Esophagus mucosa (tissue), 1 donor: ENCODE measurements at places on chromosomes 13 and 19. TPM values are rescaled to one million over a fixed set of nuclear protein-coding genes. Genes with fewer than 3 reads are reported as not detected.

GRCh38 chr13:60286707-60287106 lies 110.3 kb upstream of the TDRD3 start:
- no peak for ATAC-seq

GRCh38 chr13:66378894-66379293 lies 851.2 kb downstream of the PCDH9 start:
- no peak for ATAC-seq

- ATAC-seq: no peak
These were observed 691 bp upstream of the OLFM2 start for GRCh38 chr19:9937001-9937411.

DNA sequence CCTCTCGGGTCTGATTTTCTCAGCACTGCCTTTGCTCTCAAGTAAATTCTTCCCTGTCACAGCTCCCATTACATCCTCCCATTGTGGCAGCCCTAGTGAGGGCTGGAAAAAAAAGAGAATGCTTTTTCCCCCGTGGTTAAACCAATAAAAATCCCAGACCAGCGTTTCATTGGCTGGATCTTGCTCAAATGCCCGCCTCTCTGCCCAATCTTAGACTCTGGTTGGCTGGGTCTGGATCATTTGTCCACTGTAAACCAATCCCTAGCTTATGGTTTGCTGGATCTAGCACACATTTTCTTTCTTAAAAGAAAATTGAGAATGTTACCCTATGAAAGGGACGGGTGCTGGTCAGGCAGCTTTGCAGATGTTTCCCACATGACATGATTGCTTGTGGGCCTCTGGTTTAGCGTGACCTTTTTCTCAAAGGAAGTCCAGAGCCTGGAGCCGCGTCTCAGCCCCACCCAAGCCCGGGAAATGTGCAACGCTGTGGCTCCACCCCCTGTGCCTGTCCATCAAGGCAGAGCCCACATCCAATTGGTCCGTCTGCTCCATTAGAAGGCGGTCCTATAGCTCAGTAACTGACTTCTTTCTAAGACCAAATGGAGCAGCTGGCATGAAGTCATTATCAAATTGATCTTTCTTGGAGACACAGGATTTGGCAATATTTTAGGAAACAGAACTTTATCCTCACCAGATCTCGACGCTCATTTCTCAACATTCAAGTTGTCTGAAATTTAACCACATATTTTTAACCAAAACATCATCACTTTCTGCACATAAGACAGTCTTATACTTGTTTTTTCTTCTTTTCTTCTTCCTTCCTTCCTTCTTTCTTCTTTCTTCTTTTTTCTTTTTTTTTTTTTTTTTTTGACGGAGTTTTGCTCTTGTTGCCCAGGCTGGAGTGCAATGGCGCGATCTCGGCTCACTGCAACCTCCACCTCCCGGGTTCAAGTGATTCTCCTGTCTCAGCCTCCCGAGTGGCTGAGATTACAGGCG lies 2.6 kb upstream of the MCEMP1 start:
- peak; percentile 77 for ATAC-seq

- peak; percentile 5 for ATAC-seq
These were observed 12.5 kb upstream of the ASF1B start for GRCh38 chr19:14148751-14149410.

- no peak for ATAC-seq
These were observed 5.1 kb downstream of the DNMT1 start for GRCh38 chr19:10189616-10190015.

DNA sequence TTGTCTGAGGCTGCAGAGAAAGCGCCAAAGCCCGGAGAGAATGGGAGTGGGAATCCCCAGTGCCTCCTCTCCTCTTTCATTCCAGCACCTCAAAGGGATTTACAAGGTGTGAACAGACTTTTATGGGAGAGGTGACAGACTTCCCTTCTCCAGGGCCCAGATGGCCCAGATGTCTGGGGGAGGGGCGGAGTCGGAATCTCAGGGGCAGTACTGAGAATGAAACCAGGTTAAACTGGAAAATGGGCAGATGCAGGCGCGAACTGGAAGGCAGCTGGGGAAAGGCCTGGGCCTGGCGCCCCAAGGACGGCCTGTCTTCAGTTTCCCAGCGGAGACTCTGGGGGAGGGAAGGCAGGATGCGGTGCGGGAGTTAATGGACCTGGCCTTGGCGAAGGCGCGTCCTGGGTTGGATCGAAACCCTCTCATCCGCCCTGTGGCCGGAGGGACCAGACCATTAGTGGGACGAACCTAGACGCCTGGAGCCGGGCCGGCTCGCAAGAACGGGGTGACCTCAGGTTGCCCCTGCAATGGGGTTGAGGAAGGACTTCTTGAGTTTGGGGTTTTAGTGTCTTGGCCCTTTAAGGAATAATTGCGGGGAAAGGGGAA lies 592 bp upstream of the TRIP10 start:
- ATAC-seq: no peak

DNA sequence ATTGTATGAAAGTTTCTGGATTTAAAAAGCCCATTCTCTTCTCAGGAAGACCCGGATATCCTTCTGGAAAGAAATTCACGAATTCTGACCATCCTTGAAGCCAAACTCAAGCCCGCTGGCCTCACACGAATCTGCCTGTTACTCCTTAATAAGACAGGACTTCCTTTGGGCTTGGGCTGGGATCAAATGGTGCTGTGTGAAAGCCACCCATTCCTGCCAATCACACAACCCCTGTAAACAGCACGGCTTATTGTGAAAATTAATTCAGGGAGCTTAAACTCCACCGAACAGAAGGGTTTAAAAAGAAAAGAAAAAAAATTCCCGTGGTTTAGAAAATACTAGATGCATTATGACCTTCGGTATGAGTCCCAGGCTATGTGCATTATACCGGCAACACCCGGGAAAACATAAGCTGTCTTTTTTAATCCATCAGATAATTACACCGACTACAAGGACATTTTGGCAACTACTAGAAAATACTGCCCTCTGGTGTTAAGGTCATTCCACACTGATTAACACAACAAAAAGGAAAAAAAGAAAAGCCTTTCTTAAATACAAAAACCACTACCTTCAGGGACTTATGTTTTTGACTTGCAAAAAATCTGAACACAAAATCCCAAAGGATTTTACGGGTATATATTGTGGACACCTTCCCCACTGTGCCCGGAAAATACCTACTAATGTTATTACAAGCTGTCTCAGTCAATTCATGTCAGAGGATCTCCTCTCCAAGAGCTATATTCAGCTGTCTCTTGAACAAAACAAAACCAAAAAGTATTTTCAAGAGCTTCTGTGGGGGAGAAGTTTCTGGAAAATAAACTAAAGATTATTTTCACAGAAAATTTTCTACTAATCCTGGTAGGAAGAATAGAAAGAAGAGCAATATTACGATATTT lies 76.0 kb upstream of the LSM14A start:
- ATAC-seq: peak; percentile 60

GRCh38 chr19:39194832-39195542 lies 1.8 kb upstream of the NCCRP1 start:
- no peak for ATAC-seq

DNA sequence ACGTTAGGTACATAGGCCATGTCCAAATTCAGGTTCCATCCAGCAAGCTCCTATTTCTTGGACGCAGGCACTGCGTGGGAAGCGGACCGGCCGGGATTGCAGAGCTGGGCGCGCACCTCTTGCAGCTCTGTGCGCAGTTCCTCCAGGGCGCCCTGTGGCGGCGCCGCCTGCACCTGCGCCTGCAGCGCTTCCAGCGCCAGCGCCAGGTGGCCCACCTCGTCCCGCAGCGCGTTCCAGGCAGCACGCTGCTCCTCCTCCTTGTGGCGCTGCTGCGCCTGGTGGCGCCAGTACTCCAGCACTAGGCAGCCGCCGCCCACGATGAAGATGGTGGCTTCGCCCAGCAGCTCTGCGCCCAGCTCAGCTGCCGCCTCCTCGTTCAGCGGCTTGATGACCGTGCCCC lies 31.1 kb downstream of the OPA3 start:
- ATAC-seq: peak; percentile 61

DNA sequence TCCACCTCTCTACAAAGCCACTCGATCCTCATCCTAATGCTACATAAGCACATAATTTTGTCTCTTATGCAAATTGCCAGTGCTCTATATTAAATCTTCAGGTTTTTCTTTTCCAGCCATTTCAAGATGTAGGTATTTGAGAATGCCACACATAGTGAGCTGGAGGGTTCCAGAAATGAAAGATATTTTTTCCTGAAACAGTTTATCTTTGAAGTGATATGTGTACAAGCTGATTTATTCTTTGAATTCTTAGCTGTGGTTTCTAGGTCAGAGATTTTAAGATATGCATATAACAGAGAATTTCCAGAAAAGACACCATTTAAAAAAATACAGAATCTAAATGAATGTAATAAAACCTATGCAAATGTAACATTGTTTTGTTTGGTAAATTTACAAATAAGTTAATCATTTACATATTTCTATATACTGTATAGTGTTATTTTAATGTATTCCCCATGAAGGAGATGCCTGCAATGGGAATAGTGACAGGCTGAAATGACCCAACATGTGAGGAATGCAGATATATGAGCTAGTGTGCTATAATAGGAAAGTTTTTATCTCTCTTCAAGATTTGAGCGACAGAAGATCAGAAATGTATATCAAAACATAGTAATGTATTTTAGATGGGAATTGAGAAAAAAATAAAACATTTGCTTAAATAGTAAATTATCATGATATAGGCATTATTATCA lies 570.2 kb downstream of the SLITRK1 start:
- ATAC-seq: no peak

GRCh38 chr19:10998666-10999065 lies 37.8 kb downstream of the SMARCA4 start:
- no peak for ATAC-seq

GRCh38 chr13:24727731-24728601 lies 36.0 kb upstream of the RNF17 start:
- peak; percentile 99 for ATAC-seq

- ATAC-seq: peak; percentile 88
These were observed at the start of gene RHPN2 for GRCh38 chr19:33064792-33065550. Gene RHPN2, minus strand, starts transcription at chr19:33064888. Its CDS starts 36 bp downstream, at chr19:33064852.

DNA sequence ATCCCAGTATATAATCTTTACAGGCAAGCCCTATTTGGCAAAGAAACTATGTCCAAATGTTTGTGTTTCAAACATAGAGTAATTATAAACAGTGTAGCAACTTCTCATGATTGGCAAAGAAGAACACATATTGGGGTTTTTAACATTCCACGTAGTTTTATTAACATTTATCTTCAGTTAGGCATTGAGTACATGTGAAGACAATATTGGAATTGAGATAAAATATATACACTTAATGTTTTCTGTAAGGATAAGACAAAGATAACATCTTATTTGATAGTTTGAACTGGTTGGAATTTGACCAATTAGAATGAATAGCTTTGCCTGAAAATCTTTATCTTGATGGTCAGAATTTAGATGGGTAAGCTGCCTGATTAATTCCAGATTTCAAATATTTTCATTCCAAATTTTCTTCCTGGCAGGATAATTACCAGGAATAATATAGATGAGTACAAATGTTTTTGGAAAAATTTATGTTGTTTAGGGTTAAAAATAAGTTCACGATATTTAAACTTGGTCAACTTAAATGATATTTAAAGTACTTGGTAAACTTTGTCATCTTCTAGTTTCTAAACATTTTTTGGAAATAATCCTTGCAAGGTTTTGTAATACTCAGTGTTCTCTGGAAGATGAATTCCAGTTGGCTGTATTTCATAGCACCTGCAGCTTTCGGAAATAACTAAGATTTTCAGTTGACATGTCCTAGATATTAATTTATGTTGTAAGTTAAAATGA lies 536.5 kb upstream of the SPRY2 start:
- no peak for ATAC-seq

Gene KASH5
- not detected for total RNA-seq

Gene TMEM38A
- total RNA-seq: 1.6 TPM

Gene CCDC8
- total RNA-seq: 0.80 TPM

Gene CLEC4M
- total RNA-seq: not detected

Gene NECTIN2
- 64.4 TPM for total RNA-seq

Gene CGB2
- total RNA-seq: not detected

Gene ZNF177
- 0.20 TPM for total RNA-seq

Gene JAK3
- 2.0 TPM for total RNA-seq

Gene PRTN3
- total RNA-seq: not detected
